RWPE1 (cell line): ENCODE measurements at places on chromosomes 2 and 18.

DNA sequence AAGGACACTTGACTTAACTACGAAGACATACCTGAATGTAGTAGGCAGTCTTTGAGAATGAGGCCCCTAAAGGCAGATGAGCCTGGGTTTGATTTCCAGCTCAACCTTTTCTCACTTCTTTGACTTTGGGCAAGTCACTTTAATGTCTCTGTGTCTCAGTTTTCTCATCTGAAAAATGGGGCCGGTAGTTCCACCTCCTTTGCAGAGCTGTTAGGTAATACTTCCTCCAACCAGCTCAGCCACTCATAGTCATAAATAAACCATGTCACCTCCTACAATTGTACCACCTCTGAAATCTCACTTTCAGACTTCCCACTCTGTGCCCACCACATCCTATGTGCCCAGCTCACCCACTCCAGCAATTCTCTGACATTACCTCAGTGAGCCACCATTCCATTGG, 10.4 kb downstream of the ARHGAP25 start:
- DNase-seq, result no peak

GRCh38 chr2:88549616-88550292, 77.5 kb downstream of the EIF2AK3 start:
- no peak for DNase-seq

DNA sequence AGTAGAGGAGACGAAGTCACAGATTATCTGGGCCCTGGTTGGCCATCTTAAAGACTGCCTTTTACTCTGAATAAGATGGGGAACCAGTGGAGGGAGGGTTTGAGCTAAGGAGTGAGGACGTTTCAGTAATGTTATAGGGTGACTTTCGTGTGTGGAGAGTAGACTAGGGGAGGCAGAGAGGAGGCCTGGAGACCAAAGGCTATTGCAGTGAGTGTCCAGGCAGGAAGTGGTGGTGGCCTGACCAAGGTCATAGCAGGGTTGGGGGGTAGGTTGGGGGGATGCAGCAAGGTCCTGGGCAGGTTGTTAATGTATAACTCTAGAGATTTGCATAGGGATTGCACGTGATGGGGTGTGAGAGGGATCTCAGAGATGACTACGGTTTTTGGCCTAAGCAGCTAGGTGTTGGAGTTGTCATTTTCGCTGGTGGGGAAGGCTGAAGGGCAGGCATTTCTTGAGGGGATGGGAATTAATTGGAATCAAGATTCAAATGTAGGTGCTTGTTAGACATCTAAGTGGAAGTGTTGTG, 4.9 kb downstream of the CEP192 start:
- no peak for DNase-seq

DNA sequence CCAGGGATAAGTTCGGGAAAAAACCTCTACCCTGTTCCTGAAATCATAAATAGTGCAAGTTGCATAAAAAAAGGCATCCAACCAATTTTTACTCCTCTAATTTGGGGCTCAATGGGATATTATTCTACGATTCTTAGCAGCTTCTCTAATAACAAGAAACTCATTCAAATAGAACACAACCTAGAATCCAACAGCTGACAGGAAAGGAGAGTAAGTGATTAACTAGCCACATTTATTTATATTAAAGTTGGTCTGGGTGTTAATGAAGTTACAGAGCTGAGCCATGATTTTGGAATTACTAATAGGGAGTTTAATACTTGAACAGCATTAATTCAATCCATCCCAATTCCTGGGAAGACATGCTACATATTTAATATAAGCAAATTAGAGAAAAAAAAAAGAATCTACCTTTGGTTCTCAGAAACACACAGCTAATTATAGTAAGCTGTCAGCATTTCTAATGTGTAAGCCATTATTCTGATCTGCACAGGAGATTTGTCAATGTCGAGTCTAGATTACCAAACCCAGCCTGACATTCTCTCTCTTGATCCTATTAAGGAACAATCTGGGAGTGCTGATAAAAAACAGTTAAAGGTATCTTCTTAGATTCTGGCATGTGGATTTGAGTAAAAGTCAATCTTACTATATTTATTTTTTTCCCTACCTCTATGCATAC, 267.7 kb downstream of the NBAS start:
- DNase-seq, result no peak

- no peak for DNase-seq
Measured at GRCh38 chr2:21916934-21917522, 793.3 kb downstream of the TDRD15 start.
